Fibroblast of lung (primary cell): ENCODE measurements at places on chromosomes 13 and 19. TPM values are rescaled to one million over a fixed set of nuclear protein-coding genes. Genes with fewer than 3 reads are reported as not detected.

DNA sequence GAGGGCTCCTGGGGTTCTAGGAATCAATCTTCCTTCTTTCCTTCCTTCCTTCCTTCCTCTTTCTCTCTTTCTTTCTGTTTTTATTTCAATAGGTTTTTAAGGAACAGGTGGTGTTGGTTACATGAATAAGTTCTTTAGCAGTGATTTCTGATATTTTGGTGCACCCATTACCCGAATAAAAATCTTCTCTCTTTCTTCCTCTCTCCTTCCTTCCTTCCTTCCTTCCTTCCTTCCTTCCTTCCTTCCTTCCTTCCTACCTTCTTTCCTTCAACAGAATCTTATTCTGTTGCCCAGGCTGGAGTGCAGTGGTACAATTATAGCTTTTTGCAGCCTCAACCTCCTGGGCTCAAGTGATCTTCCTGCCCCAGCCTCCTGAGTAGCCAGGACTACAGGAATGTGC is 16.0 kb upstream of the URI1 start:
- no peak for DNase-seq

GRCh38 chr13:114122591-114123211 is 9.7 kb downstream of the RASA3 start:
- no peak for DNase-seq

- no peak for DNase-seq
These were observed 5.1 kb downstream of the SLC7A9 start for GRCh38 chr19:32864318-32865007.

- DNase-seq, result no peak
These were observed 211.8 kb downstream of the UQCRFS1 start for GRCh38 chr19:29001141-29001581.

Gene NLRP9
- not detected in 2 replicates for total RNA-seq

Gene ZSWIM9
- total RNA-seq, result 3.1 and 5.1 TPM in 2 replicates

DNA sequence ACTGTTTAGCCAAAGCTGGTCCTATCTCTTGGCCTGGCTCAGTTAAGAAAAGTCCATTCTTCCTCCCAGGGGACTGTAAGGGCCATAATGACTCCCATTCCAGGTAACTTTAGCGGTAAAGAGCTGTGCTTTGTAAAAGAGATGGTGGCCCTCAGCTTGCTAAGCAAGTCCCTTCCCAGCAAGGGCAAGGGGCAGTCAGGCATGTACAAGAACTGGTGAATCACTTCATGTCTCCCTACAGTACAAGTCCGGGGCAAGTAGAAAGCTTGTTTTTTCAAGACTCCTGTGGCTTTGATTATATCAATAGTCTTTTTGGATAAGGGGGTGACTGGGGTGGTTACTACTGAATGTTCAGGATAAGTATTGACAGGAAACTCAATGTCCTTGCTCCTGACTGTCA is 88.9 kb downstream of the SLC25A15 start:
- no peak for DNase-seq

GRCh38 chr13:36341718-36342117 is 4.5 kb downstream of the SPART start:
- peak; percentile 33 for DNase-seq

DNA sequence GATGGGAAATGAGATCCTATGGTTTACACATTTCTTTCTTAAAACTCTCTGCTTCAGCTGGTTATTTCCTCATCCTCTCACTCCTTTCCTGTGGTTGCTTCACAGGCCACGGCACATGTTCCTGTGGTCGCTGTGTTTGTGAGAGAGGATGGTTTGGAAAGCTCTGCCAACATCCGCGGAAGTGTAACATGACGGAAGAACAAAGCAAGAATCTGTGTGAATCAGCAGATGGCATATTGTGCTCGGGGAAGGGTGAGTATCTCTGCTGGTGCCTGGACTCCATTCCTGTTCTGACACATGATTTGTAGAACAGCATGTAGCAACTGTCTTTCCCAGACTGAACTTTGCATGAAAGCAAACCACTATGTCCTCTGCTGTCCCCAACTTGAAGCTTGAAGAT is 254.2 kb downstream of the ITGBL1 start:
- DNase-seq, result peak; percentile 99

Gene FAM174C
- 22.5 and 24.7 TPM in 2 replicates for total RNA-seq

Gene PSG4
- total RNA-seq, result 0.17 and 11.3 TPM in 2 replicates

Gene CRTC1
- total RNA-seq, result 2.0 and 2.1 TPM in 2 replicates

GRCh38 chr19:8320564-8321066 is 560 bp downstream of the NDUFA7 start:
- no peak for DNase-seq

DNA sequence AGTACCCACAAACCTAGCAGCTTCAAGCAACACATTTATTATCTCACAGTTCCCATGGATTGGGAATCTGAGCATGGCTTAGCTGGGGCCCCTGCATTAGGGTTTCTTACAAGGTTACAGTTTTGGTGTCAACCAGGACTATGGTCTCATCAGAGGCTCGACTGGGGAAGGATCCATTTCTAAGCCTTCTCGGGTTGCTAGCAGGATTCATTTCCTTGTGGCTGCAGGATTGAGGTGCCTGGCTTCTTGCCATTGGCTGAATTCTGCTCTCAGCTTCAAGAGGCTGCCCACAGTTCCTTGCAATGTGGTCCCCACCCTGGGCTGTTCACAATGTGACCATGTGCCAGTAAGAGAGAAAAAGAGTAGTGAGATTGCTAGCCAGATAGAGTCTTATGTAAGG is 26.7 kb downstream of the ZNRF4 start:
- DNase-seq, result no peak

DNA sequence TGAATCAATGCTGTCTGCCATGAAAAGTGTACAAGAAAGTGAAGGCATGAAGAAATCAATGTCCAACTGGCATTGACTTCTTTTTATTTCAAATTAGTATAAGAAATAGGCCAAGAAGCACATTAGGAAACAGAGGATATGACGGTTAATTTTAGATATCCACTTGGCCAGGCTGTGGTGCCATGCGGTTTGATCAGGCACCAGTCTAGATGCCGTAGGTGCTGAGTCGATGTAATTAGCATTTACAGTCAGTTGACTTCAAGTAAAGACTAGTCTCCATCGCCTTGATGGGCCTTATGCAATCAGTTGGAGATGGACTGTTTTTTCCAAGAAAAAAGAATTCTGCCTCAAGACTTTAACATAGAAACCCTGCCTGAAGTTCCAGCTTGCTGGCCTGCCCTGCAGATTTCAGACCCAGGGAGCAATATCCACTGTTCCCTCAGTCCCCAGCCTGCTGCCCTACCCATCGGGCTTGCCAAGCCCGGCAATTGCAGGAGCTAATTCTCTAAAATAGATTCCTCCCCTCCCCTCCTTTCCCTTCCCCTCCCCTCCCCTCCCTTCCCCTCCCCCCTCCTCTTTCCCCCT is 120.5 kb upstream of the PEG3 start:
- DNase-seq, result no peak

Gene LPAR2
- total RNA-seq, result 1.0 and 1.5 TPM in 2 replicates

- peak; percentile 25 for DNase-seq
These were observed 815 bp downstream of the MAP3K10 start for GRCh38 chr19:40191836-40192646.

- DNase-seq, result peak; percentile 45
These were observed 706 bp upstream of the DNAJC3 start for GRCh38 chr13:95676105-95676761.

DNA sequence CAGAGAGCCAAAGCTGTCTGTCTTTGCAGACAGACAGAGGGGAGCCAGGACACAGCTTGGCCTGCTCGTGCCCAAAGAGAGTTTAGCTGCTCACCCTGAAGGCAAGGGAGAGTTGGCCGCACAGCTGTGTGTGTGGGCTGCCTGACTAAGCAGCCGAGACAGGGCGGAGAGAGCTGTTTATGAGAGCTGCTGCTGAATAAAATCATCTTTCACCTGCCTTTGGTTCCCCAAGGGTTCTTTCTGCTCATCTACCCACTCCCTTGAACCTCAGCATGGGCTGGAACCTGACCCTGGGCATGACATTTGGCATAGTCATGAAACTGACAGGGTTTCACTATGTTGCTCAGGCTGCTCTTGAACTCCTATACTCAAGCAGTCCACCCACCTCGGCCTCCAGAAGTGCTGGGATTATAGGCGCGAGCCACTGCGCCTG is 98.2 kb downstream of the RBM26 start:
- DNase-seq, result peak; percentile 52

DNA sequence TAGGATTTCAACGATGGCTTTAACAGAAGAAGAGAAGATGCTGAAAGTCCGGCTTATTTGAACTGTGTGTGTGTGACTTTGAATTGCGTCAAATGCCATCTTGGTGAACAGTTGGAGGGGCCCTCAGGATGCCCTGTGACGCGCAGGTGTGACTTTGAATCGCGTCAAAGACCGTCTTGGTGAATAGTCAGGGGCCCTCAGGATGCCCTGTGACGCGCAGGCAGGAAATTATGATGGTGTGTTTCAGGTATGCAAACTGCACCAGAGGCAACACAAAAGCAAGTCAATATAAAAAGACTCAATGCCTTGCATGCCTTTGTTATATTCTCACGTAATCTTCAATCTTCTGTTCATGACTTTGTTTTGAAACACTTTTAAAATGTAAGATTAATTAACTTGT is 29.2 kb downstream of the ATP11A start:
- DNase-seq, result peak; percentile 79

Gene FGF22
- total RNA-seq, result under 0.01 TPM in 1 of 2 replicates, not detected in the other
